ENCODE measurements at places on chromosomes 6 and 20.

- no peak for DNase-seq
Observed at GRCh38 chr6:109008054-109008453, 86.6 kb downstream of the SESN1 start.

GRCh38 chr20:57280221-57280620, 13.8 kb upstream of the BMP7 start:
- no peak for DNase-seq

DNA sequence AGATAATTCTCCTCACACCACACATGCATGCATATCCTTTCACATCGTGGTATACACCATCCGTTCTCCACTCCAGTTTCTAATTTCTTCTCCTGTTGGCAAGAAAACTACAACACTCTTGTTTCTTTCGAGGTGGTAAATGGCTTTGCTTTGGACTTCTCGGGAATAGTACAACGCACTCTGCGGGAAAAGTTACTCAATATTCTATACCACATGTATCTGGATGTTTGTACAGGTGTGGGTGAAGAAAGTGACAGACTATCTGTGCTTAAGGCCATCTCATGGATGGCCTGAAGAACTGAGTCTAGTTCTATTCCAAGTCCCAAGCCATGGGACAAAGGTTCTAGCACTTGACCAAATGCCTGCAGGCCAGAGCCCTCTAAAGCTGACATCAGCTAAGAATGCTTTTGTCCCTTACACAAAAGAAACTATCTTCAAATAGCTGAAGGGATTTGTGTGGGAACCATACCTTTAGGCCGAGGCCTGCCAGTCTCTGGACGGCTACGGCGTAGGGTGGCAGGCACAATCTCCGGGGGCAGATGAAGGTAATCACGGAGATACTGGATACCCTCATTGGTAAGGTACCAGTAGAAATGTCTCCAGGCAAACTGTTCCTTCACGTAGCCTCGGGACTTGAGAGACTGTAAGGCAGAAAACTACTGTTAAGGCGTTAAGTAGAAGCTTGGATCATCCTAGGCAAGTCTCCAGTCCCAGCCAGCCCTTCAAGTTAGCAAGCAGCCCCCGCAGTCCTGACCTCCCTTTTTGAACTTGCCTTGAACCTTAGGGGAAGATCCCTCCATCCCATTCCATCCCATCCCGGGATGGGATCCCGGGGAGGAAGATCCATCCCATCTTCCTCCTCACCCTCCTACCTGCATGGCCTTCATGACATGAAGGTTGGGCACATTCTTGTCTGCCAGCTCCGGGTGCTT, 1.4 kb downstream of the RPS10 start:
- no peak for DNase-seq

DNA sequence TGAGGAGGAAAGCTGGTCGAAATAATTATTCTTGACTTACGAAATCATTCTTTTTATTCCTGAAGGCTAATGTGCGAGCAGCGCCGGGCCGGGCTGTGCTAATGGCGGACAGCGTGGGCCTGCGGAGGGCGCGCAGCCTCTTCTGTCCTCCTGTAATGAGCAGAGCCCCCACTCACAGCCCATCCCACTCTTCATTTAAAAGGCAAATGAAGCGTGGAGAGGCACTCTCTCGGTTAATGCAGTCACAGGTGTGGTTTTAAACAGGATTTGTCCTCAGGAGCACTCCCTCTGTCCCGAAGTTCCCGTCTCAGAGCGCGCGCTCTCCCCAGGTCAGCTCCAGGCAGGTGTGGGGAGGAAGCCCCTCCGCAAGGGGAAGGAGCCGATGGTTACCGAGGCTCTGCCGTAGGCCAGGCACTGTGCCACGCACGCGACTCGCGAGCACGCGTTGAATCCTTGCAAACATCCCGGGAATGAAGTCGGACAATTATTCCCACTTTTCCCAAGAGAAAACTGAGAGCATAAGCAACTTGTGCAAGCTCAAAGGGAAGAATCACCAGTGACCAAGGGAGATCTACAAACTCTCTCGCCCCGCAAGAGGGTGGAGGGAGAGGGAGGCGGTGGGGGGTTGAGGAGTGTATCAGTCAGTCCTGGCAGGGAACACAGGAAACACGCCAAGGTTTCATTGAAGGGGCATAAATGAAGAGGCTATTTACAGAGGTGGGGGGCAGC, 35.5 kb upstream of the ZFAND3 start:
- no peak for DNase-seq

DNA sequence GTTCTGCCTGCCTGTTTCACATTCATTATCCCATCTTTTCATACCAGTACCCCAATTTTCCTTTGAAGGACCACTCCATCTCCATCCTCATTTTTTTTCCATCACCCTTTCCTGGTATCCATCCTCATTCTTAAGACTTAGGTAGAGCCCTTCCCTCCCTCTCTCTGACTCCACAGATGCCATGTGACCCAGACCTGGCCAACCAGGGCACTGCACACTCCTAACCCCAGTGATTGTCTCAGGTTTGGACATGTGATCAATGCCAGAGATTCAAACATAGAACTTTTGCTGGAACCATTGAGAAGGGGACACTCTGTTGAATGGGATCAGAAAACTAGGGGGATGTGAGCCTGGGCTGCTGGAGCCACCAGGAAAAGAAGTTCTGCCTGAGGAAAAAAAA, 39.1 kb upstream of the NFATC2 start:
- no peak for DNase-seq

- no peak for DNase-seq
Observed at GRCh38 chr20:39645131-39645530, 683.0 kb downstream of the DHX35 start.

- DNase-seq, result no peak
Observed at GRCh38 chr20:21709535-21709904, 4.1 kb downstream of the PAX1 start.

GRCh38 chr6:71033171-71033570, 76.3 kb upstream of the B3GAT2 start:
- no peak for DNase-seq

GRCh38 chr6:157808405-157808950, 14.6 kb upstream of the SNX9 start:
- no peak for DNase-seq
